ENCODE measurements at places on chromosomes 5 and 9.

DNA sequence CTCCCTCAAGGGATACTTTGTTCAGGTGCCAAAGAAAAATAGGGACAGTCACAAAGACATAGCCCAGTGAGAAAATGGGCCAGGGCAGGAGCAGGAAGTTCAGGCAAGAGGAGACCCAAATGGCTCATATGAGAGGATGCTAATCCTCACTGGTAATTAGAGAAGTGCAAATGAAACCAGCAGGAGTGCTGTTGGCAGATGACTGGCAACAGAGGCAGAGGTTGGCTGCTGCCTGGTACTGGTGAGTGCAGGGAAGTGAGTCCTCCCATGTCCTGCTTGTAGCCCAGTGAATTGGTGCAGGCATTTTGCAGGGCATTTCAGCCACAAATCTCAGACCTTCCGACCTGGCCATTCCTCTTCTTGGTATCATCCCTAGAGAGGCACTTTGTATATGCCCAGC lies 23.5 kb downstream of the ODF2 start:
- DNase-seq: no peak

DNA sequence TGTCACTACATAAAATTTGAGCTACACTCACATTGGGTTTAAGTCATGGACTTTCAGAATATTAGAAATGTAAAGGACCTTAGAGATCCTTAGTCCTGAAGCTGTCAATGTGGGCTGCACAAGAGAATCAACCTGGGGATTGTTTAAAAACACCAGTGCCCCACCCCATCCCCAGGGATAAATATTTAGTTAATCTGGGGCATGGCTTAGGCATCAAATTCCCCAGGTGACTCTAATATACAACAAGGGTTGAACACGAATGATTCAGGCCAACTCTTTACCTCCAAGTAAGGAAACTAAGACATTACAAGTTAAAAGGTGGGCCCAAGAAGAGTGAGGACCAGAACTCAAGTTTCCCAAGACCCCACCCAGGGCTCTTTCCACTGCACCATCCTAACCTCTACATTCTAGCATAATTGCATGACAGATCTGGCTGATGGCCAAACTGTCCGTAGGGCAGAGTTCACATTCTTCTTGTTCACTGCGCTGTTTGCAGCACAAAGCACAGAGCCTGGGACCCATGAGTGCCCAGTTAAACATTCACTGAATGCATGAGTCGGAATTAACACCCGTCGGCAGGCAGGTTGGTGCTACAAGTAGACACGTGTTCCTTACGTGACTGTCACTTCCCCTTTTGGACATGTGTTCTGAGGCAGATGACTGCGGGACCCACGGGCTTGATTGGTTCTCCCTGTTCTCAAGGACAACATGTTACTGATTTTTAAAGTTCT lies 25.2 kb downstream of the CYFIP2 start:
- no peak for DNase-seq

GRCh38 chr9:114098021-114098935 lies 814 bp downstream of the KIF12 start:
- DNase-seq: no peak

DNA sequence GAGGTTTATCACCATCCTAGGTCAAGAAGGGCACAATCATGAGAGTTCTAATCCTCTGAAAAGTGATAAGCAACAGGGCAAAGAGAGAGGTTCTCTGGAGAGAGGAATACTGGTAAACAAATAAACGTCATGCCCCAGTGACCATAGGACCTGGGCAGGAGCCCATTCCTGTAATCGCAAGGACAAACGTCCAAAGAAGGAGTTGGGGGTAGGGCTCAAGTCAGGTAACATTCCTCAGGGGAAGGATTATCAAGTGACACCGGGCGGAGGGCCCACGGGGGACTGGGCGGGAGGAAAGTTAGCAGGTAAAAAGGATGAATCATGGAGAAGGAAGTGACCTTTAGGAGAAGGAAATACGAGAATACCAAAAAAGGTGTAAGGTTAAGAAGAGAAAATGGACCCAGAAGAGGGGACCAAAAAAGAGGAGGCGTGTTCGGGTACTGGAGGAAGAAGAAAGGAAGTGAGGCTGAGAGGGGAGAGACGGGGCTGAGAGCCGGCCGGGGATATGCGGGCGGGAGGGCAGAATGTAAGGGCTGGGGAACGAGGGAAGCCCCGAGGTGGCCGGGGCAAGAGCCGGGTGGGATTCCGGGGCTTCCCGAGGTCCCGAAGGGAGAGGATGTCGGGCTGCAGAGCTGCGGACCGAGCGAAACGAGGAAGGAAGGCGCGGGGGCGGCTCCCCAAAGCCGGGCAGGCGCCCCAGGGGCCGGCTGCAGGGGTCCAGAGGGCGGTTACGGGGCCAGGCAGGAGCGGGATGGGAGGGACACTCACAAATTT lies 583 bp downstream of the DIAPH1 start:
- DNase-seq: peak; percentile 37
